ENCODE measurements at places on chromosomes 4 and X.

DNA sequence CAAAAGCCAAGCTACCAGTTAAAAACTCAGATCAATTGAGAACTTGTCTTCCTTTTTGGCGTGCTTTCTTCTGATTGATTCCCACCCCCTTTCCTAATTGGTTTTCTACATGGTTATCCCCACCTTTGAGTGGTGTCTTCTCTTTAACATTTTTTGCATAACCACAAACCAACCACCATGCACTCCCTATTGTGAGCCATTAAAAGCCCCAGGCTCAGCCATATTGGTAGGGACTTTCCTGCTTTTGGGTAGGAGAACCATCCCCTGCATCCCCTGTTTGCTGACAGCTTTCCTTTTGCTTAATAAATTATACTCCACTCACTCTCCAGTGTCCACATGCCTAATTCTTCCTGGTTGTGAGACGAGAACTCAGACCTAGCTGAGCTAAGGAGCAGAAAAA is 1651.4 kb upstream of the IGFBP7 start:
- DNase-seq, result no peak

DNA sequence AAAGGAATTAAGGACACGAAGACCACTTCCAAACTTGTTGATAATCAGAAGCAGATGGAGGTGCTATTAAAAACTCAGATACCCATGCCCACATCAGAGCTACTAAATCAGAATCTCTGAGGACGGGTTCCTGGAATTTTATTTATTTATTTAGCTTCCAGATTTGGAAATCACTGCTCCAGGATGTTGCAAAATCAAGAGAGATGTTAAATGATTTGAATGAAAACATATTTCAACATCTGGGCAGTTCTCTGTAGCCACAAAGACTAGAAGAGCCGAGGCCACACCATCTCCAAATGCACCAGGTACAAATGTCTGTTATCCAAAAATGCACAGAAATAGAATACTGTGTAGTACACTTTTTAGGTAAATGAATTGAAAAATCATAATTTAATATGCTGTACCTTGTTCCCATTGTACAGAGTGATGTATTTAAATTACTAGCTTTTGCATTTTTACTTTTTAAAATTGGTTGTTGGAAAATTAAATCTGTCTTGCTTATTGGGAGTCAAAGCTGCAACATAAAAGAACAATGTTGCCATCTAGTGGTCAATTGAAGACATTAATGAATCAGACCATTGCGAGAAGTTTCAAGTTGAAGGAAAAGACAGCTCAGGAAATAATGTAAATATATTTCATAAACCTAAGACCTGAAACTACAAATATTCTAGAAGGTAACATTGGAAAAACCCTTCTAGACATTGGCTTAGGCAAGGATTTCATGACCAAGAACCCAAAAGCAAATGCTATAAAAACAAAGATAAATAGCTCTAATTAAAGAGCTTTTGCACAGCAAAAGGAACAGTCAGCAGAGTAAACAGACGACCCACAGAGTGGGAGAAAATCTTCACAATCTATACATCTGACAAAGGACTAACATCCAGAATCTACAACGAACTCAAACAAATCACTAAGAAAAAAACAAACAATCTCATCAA is 151.3 kb upstream of the TTC29 start:
- DNase-seq, result no peak

DNA sequence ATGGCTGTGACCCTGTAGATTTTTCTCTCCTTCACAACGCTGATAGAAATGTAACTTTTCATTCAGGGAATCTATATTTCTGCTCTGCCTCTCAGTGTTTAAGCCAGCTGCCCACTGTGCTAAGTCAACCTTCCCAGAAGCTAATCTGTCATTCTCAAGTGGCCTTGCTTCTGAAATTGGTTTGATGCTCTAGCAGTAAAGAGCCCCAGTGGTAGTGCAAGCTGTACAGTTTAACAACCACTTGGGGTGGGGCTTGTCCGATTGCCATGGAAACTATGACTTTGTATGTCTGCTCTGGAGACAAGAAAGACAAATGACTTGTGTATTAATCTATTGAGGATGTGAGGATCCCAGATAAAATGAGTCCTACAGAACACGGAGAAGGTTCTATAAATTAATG is 620.9 kb upstream of the GALNT7 start:
- DNase-seq, result no peak

DNA sequence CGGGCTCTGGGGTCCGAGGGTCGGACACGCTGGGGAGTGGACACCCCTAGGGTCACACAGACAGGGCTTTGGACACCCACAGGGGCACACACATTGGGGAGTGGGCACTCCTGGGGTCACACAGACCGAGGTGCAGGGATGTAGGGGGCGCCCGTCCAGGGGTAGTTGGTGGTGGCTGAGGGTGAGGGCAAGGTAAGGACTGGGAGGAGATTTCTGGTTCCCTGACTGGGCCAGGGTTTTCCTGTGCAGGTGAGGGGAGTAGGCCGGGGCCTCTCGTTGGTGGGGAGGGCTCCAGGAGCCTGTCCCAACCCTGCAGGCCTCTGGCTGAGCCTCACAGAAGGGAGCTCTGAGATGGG is 21.9 kb upstream of the WDR45 start:
- no peak for DNase-seq

- DNase-seq, result no peak
Observed at GRCh38 chr4:105666693-105667092, 41.8 kb downstream of the INTS12 start.

- DNase-seq, result no peak
Observed at GRCh38 chr4:153318696-153319320, 25.7 kb upstream of the MND1 start.

- DNase-seq, result no peak
Observed at GRCh38 chr4:122658818-122659295, 38.0 kb upstream of the IL21 start.

DNA sequence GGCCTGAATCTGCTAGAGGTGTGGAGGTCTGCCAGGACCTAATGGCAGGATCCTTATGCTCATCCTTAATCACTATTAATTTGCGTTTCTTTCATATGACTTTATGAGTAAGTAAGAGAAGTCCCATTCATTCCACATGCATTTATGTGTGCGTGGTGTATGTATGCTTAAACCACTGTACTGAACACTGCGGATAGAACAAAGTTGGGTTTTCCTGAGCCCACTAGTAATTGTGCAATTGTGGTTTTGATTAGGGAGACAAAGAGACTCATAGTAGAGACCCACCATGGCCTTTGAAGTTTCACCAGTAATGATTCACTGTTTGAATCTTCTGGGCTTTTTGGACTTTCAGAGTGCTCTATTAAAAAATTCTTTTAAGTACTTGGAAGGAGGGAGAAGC is 498.5 kb upstream of the DIPK2B start:
- no peak for DNase-seq

DNA sequence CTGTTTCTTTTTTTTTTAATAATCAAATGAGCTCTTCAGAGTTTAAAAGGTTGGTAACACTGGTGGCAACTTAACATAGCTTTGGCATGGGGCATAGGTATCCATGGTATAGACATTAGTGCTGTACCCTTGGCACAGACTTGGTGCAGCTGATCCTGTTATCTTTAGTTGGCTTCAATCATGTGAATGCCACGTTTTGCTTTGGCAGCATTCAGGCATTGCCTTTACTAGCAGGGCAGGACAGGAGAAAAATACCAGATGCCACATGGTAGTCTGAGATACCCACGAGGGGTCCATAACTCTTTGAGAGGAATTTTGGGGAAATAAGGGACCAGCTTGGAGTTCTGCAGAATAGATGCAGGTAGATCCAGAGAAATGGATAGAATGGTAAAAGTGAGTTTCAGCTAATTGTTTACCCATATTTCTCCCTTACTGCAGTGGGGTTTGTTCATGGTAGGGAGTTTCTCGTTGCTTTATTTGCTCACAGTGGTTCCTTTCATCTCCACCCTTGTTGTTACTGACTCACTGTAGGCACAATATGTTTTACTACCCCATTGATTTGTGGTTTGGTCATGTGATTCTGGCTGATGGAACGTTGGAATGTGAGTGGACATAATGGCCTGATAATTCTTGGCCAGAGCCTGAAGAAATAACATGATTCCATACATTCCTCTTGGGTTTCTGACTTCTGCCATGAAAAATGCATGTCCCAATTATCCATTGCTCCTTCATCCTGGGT is 342.7 kb downstream of the GLUD2 start:
- no peak for DNase-seq

GRCh38 chrX:105515561-105515960 is 295.1 kb upstream of the TEX13A start:
- DNase-seq, result no peak

- no peak for DNase-seq
Observed at GRCh38 chrX:109533005-109533404, 3.6 kb upstream of the NXT2 start.

- no peak for DNase-seq
Observed at GRCh38 chr4:27066591-27066990, 205.9 kb downstream of the STIM2 start.

- no peak for DNase-seq
Observed at GRCh38 chr4:183838987-183839712, 66.0 kb upstream of the STOX2 start.

GRCh38 chrX:65596270-65597034 is 61.9 kb upstream of the LAS1L start:
- peak; percentile 59 for DNase-seq

DNA sequence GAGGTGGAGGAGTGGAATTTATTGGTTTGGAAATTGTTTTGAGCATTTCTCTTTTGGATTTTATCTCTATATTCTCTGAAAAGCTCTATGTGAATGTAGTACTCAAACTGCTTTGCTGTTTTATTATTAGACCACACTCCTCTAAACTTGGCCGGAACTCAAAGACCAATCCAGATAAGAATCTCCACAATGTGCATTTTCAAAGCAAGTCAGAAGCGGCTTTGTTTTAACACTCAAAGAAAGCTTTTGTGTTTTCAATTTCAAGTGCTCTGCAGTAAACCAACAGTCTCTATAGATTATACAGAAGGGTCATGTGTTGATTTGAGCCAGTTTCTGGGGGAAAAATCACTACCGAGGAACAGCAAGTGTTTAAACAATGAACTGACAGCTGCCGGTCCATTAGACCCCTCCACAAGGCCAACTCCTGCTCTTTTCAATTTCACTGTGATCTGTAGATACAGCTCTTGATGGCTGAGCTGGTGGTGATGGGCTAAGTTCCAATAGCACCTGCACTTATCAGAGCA is 79.4 kb downstream of the FTHL17 start:
- DNase-seq, result no peak

DNA sequence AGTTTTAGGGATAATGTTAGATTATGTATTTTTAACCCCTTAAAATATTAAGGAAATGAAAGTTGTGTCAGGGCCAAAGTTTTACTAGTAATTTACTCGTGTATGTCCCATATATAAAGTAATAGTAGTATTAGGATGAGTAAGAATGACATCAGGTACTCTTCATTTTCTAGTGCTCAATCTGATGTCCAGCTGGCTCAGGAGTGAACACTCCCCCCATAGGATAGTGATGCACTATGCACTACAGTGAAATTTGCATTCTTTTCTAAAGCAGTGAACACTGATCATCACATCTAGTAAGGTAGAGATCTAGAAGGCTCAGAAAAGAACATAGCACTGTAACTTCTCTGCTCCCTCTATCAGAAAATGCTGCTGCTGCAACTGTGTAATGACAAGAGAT is 409.7 kb downstream of the GLUD2 start:
- DNase-seq, result no peak

- DNase-seq, result no peak
Observed at GRCh38 chr4:159871141-159871540, 768.3 kb downstream of the RAPGEF2 start.

DNA sequence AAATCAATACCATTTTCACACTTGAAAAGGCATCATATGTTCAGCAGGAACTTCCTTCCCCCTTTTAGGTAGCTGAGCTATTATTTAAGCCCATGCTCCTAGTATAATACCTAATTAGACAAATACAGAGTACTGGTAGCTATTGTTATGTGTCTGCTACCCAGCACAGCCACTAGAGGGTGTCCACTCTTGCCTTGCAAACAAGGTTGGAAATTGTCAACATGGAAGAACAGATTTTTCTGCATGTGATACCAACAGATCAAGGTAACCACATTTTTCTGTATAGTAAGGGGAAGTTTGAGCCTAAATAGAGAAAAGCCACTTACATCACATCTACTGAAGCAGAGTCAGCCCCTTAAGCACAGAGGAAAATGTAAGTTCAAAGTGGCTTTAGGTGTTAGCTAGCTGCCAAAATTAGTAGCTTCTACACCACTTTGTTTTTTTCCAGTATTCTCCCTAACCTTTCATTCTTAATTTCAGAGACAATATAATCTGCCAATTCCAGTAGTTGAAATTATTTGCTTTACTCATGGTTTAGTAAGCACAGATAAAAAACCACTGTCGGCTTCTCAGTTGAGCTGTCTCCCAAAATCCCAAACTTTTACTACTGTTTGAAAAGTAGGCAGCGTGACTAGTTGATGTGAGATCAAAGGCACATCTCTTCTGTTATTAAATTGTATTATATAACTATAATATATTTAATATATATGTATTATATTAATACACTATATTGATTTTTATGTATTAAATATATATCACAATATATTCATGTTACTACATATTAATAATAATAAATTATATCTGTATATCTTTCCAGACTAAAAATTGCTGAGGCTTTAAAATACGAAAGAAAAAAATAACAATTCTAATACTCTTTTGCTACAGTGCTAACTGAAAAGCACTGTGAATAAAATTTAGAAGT is 38.2 kb downstream of the EDNRA start:
- DNase-seq, result no peak

GRCh38 chrX:47658301-47658683 is 688 bp downstream of the UXT start:
- DNase-seq, result no peak

GRCh38 chrX:44459501-44459900 is 83.2 kb downstream of the FUNDC1 start:
- no peak for DNase-seq

- DNase-seq, result no peak
Observed at GRCh38 chr4:155392481-155393184, 15.9 kb upstream of the MAP9 start.

DNA sequence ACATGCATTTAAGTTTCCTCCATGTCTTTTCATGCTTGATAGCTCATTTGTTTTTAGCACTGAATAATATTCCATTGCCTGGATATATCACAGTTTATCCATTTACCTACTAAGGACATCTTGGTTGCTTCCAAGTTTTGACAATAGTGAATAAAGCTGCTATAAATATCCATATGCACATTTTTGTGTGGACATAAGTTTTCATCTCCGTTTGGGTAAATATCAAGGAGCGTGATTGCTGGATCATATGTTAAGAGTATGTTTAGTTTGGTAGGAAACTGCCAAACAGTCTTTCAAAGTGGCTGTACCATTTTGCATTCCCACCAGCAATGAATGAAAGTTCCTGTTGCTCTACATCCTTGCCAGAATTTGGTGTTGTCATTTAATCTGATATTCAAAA is 172.5 kb downstream of the DHX15 start:
- DNase-seq, result no peak

DNA sequence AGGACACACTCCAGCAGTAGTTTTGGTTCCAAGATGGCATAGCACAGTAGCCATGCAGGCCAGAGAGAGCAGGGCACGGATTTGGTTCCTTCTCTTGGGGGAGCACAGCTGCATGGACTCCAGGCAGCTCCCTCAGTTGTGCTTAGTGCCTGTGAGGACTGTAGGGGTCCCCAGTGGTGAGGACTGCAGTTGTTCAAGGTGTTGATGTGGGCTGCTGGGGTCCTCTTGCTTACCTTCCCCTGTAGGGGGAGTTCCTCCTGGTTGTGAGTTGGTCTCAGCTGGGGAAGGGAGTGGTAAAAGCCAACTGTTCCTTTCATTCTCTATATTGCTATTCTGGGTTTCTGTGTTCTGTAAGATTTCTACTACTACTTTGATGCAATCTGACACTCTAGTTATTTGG is 606.5 kb downstream of the MAGEB5 start:
- no peak for DNase-seq

GRCh38 chr4:8315435-8316250 is 46.1 kb downstream of the HTRA3 start:
- no peak for DNase-seq

- DNase-seq, result no peak
Observed at GRCh38 chr4:155541716-155542115, 124.9 kb upstream of the GUCY1A1 start.
